ENCODE measurements at places on chromosomes 1 and 21. TPM values are rescaled to one million over a fixed set of nuclear protein-coding genes. Genes with fewer than 3 reads are reported as not detected.

Gene IFNGR2
- polyA plus RNA-seq, result 53.6 TPM

Gene GPR161
- 12.2 TPM for polyA plus RNA-seq

Gene OR2L8
- not detected for polyA plus RNA-seq

Gene TMED5
- polyA plus RNA-seq, result 28.5 TPM

Gene MRPS15
- polyA plus RNA-seq, result 56.2 TPM

Gene C1QA
- polyA plus RNA-seq, result 22.3 TPM

Gene PGLYRP4
- not detected for polyA plus RNA-seq

Gene FAM177B
- polyA plus RNA-seq, result not detected

Gene SLC25A34
- not detected for polyA plus RNA-seq

Gene TNN
- 3.8 TPM for polyA plus RNA-seq

Gene CLCNKB
- polyA plus RNA-seq, result 0.66 TPM

Gene HCRTR1
- not detected for polyA plus RNA-seq

Gene KCNA2
- 0.66 TPM for polyA plus RNA-seq

Gene ATP1A4
- 1.3 TPM for polyA plus RNA-seq

Gene UTS2
- not detected for polyA plus RNA-seq

All from muscle of arm (tissue), 14 donors.